Activated CD8-positive, alpha-beta T cell treated with anti-CD3 and anti-CD28 coated beads for 36 hours (primary cell): ENCODE measurements at places on chromosomes 2 and 18.

DNA sequence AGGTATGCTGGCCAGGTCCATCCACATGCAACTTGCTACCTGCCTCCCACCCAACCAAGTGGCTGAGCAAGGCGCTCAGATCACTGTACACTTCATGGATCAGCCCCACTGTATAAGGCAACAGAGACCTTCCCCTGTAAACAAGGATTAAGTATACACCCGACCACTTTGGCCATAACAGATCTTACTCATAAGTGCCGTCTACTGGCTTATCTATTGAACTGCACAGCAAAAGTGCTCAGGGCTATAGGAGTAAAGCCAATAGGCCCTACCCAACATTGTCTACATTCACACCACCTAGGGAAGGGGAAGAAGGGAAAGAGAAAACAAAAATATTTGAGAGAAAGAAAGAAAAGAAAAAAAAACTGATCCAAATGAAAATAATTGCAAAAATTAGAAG is 663.9 kb upstream of the LRRTM1 start:
- no peak for DNase-seq

DNA sequence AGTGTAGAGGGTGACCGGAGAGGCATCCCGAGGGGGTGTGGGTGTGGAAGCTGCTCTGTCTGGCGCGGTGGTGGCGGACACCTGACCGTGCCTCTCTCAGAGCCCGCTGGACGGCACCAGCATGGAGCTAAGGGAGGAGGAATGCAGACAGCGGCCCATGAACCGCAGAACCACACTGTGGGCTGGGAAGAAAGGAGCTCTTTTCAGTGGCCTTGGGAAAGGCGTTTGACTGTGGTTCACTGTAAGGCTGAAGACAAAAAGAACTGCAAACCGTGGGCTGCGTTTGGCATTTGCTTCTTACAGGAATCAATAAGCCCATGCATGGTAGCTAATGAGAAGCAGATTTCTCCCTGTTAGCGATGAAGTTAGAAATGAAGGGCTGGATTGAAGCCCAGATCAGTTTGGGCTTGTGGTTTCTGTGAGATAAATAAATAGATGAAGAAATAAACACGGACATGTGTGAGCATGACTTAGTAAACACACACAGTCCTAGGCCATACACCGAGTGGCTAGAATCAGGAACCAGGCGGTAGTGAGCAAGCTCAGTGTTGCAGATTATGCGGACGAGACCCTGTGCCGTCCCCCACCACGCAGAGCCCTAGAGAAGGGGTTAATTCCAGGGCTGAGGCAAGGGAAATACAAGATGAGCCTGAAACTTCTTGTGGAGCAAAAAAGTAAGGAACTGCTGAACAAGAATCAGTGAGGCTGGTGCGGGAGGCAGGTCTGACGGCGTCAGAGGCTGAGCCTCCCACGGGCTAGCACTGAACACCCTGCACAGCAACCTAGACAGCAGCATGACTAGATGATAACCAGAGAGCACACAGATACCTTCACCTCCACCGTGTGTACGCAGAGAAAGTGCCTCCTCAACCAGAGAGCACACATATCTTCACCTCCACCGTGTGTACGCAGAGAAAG is 29.3 kb upstream of the NFATC1 start:
- no peak for DNase-seq

DNA sequence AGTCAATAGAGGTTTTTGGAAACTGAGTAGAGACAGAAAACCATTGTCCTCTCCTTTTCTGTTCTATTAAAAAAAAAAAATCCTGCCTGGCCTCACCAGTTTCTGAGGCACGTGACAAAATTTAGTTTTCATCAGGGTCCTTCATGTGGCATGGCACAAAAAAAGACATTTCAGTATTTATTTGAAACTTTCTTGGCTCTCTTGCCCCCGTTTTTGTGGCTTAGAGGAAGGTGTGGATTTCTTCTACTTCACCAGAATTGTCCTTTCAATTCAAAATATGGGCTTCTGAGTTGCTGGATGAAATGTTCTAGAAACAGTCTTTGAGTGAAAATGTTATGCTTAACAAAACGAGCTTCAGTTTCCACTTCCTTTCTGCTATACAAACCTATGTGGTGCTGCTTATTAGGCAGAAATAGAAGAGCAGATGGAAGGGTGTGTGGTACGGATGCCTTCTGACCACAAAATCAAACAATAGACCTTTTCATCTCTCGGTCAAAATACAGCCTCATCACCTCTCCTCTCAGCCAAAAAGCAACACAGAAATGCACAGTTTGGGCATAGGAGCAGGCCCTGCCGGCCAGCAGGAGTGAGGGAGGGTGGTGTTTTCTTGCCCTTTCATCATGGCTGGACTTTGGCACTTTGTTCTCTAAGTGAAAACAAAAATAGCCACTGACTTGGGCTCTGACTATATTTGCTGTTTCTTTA is 89.2 kb downstream of the SH3RF3 start:
- peak; percentile 14 for DNase-seq

- DNase-seq = no peak
These were observed 254.1 kb downstream of the SUCLG1 start for GRCh38 chr2:84204995-84205394.

DNA sequence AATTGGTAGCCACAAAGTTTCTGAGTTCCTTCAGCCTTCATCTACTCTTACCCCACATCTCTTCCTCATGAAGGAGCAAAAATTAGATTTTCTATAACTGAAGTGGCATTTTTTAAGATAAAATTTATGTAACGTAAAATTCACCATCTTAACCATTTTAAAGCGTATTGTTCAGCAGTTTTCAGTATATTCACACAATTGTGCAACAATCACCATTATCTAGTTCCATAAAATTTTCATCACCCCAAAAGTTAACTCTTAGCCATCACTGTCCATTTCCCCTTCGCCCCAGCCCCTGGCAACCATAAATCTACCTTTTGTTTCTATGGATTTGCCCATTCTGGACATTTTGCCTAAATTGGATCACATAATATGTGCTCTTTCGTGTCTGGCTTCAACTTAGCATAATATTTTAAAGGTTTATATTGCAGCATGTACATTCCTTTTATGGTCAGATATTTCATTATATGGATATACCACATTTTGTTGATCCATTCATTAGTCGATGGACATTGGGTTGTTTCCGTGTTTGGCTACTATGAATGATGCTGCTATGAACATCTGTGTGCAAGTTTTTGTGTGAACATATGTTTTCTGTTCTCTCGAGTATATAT is 44.6 kb downstream of the ATIC start:
- DNase-seq = no peak

DNA sequence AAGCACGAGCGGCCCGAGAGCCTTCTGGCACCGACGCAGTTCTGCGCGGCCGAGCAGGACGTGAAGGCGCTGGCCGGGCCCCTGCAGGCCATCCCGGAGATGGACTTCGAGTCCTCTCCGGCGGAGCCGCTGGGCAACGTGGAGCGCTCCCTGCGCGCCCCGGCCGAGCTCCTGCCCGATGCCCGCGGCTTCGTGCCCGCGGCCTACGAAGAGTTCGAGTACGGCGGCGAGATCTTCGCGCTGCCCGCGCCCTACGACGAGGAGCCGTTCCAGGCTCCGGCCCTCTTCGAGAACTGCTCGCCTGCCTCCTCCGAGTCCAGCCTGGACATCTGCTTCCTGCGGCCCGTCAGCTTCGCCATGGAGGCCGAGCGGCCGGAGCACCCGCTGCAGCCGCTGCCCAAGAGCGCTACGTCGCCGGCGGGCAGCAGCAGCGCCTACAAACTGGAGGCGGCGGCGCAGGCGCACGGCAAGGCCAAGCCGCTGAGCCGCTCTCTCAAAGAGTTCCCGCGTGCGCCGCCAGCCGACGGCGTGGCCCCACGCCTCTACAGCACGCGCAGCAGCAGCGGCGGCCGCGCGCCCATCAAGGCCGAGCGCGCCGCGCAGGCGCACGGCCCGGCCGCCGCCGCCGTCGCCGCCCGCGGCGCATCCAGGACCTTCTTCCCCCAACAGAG is 70.4 kb downstream of the ARHGEF33 start:
- peak; percentile 78 for DNase-seq

DNA sequence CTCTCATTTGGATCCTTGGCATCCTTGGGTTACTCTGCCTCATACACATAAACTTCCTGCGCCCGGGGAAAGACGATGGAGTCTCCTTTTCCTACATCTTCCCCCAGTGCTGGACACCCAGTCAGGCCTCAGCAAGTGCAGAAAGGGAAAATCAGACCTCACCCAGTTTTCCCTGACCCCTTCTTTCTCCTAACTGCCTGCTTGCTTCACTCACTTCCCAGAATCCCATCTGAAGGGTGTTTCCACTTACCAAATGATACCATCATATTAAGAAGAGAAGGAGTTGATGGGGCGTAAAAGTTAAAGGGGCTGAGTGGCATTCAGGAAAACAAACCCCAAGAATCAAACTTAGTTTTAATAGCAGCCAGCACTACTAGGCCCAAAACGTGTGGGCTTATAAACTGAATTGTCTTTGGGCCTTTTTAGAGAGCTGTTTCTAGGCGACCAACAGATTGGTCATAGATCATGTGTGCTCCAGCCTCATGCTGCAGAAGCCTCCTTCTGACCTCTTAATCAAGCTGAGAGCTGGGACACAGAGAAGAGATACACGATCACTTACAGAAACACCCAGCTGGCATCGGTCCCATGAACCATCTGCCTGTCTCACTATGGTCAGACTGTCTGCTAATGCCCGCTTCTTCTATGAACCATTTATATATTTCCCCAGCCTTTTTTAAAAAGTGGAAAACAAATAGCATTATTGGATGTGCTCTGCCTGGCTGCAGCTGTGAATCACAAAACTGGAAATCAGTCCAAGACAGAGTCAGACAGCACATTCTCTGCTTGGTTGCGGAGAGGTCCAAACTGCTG is 165.7 kb upstream of the SLC14A2 start:
- DNase-seq = no peak

DNA sequence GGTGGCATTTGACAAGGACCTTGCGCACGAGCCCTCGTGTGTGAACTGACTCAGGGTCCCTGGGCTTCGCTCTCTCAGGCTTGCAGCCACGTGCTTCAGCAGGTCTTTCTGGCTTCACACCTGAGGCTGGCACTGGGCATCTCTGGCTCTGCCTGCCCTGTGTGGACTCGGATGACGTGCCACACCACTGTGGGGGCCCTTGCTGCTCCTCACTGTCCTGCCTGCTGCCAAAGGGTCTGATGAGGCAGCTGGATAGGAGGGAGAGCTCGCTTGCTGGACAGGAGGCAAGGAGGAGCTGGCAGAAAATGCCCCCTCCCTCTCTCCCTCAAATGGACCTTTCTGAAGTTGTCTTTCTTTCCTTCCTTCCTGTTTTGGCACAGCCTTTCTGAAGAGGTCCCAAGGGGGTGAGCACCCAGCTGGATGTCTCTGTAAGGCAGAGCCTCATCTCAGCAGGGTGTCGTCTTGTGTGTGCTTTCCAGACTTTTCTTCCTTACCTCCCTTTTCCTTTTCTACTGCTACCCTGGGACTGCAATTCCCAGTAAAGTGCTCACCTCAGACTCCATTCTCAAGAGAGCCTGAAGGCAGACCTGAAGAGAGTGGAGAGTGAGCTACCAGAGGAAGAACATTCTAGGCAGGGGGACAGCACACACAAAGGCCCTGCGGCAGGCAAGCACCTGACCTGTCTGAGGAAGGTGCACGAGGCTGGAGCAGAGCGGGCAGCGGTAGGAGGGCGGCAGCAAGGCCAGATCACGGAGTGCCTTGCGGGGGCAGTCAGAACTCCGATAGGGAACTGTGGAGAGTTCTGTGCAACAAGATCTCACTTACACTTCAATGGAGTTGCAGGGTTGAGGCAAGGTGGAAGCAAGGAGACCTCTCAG is 5.3 kb downstream of the PER2 start:
- no peak for DNase-seq

GRCh38 chr18:31291688-31292087 is 26.3 kb upstream of the DSG1 start:
- no peak for DNase-seq

DNA sequence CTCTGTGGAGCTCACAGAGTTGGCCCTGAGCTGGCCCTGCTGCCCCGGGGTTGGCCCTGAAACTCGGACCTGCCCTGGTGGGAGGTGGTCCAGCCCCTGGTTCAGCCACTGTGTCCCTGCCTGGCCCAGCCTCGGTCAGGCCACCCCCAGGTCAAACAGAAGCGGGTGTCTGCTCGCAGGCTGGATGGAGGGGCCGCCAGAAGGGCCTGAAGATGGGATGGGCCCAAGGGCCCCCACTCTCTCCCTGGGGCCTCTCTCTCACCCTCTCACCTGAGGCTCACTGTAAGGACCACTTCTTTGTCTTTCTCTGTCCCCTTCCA is 25.1 kb upstream of the B3GNT7 start:
- no peak for DNase-seq

GRCh38 chr2:94956797-94957391 is 68.6 kb upstream of the MAL start:
- DNase-seq = peak; percentile 59

DNA sequence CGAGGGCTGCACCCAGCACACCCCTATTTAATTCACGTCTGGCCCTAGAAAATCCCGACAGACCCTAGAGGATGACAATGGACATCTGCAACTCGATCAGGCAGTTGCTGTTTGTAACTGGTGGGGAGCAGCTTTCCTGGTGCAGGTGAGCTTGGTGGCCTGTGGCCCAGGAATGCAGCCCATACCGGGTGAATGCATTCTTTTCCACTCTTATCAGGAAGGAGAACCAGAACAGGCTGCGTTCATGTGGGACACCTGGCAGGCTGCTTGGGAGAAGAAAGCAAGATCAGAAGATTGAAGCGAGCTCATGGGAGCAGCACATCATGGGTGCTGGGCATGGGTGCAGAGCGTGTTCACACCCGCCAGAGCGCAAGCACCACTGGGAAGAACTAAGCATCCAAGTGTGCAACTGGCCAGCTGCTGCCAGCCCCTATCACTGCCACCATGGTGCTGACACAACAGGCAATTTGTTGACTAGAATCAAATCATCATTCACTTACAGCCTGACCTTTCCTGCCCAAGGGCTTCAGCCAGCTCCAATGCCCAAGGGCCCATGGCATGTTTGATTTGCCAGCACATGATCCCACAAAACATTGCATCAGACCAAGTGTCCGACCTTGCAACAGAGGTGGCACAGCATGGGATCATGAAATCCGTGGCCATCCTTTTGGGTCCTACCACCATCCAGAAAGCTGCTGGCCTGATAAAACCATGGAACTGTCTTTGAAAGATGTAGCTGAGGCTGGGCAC is 241.7 kb upstream of the ID2 start:
- no peak for DNase-seq

DNA sequence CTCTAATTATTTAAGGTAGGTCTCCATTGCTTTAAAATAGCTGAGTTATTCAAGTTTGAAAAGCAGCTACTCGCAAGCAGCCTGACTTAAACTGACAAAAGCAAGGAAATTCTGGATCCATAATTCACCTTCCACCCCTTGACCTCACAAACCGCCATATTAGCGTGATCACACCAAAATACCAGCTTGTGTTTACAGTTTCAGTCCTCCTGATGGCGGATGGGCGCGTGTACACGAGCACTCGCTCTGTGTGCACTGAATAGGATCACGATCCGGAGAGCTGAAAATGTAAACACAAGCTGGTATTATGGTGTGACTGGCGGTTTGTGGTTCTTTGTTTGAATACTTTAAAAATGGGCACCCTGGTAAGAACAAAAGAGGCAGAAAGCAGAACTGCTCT is 42.4 kb upstream of the PSMD14 start:
- no peak for DNase-seq

GRCh38 chr2:218017211-218018053 is 14.6 kb upstream of the TNS1 start:
- DNase-seq = no peak

GRCh38 chr2:118677546-118677945 is 169.9 kb downstream of the EN1 start:
- no peak for DNase-seq
